Activated naive CD4-positive, alpha-beta T cell treated with anti-CD3 and anti-CD28 coated beads for 36 hours (primary cell): ENCODE measurements at places on chromosomes 11 and 22.

DNA sequence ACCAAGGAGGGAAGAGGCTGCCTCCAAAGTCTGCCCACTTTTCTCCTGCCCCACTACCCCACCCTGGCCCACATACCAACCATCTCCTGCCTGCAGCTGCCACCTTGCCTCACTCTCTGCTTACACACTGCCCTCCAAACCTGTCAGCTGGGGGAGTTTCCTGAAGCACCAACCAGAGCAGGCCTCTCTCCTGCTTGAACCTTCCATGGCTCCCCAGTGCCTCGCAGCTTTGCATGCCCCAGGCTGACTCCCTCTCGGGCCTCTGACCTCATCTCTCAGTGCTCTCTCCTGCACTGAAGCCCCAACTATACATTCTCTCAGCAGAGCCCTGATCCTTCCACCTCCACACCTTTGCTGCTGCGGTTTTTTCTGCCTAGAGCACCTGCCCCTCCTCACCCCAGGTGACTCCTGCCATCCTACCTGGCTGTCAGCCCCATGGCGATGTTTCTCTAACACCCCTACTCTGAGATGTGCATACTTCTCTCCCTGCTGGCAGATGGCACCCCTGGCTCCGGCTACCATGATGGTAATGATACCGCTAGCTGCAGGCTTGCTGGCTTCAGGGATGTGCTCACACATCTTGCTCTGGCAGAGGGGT, 43.5 kb downstream of the MN1 start:
- no peak for DNase-seq
- no peaks in the 10 kb centered on the region for H3K27me3 ChIP-seq
- no peak overlapping the region for H3K4me3 ChIP-seq
- no peaks in the 10 kb centered on the region for H3K36me3 ChIP-seq
- H3K4me1 ChIP-seq, result no peaks in the 10 kb centered on the region

- H3K36me3 ChIP-seq, result no peaks in the 10 kb centered on the region
- H3K27ac ChIP-seq, result no peak overlapping the region
- H3K4me3 ChIP-seq, result no peak overlapping the region
- no peaks in the 10 kb centered on the region for H3K4me1 ChIP-seq
Measured at GRCh38 chr11:121109471-121109870, 8.4 kb downstream of the TECTA start.

- no peak overlapping the region for H3K4me3 ChIP-seq
- DNase-seq, result no peak
- no peak overlapping the region for H3K27ac ChIP-seq
- peaks cover 2% of the 10 kb centered on the region for H3K4me1 ChIP-seq
Measured at GRCh38 chr11:46485856-46486443, 94.4 kb upstream of the CHRM4 start.

DNA sequence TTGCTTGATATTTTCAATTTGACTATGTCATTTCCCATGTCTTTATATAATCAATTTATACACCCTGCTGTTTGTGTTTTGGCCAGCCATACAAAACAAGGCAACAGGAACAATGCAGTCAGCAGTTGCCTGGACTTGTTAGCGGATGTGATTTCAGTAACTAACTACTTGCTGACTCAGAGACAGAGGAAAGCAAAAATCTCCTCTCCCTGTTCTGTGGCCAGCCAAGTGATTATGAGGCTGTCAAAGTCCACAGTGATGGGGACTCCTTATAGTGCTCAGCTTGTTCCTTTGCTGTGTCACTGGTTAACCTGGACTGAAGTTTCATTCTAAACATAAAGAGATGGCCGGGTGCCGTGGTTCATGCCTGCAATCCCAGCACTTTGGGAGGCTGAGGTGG, 32.6 kb upstream of the APLP2 start:
- H3K4me1 ChIP-seq, result no peaks in the 10 kb centered on the region
- peaks cover 3% of the 10 kb centered on the region for H3K27me3 ChIP-seq
- H3K4me3 ChIP-seq, result no peak overlapping the region
- H3K27ac ChIP-seq, result no peak overlapping the region

- H3K4me1 ChIP-seq, result no peaks in the 10 kb centered on the region
- peaks cover 3% of the 10 kb centered on the region for H3K27me3 ChIP-seq
- no peak overlapping the region for H3K4me3 ChIP-seq
- no peak for DNase-seq
Measured at GRCh38 chr11:130523609-130524008, 75.2 kb downstream of the ADAMTS15 start.

- no peak overlapping the region for H3K27ac ChIP-seq
- peaks cover 5% of the 10 kb centered on the region for H3K4me1 ChIP-seq
- H3K27me3 ChIP-seq, result no peaks in the 10 kb centered on the region
- no peak overlapping the region for H3K4me3 ChIP-seq
- DNase-seq, result no peak
- H3K36me3 ChIP-seq, result no peaks in the 10 kb centered on the region
Measured at GRCh38 chr11:75285776-75286360, 45.3 kb downstream of the TPBGL start.

DNA sequence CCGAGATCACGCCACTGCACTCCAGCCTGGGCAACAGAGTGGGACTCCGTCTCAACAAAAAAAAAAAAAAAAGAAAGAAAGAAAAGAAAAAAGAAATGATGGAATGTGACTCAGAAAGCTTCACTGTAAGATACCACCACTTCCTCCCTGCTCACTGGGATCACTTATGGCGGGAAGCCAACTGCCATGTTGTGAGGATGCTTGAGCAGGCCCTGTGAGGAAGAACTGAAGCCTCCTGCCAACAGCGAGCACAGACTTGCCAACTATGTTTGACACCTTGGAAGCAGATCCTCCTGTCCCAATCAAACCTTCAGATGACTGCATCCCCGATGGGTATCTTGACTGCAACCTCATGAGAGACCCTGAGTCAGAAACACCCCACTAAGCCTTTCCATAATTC, 8.3 kb downstream of the SEC14L6 start:
- no peak for DNase-seq
- no peaks in the 10 kb centered on the region for H3K36me3 ChIP-seq
- peaks cover 15% of the 10 kb centered on the region for H3K27me3 ChIP-seq
- H3K4me3 ChIP-seq, result no peak overlapping the region
- H3K27ac ChIP-seq, result no peak overlapping the region

GRCh38 chr11:5620651-5621521, 3.9 kb upstream of the TRIM34 start:
- no peak overlapping the region for H3K4me3 ChIP-seq
- no peaks in the 10 kb centered on the region for H3K36me3 ChIP-seq
- H3K27ac ChIP-seq, result no peak overlapping the region
- H3K4me1 ChIP-seq, result peaks cover 11% of the 10 kb centered on the region
- H3K27me3 ChIP-seq, result no peaks in the 10 kb centered on the region

- no peak overlapping the region for H3K4me3 ChIP-seq
- H3K4me1 ChIP-seq, result peaks cover 27% of the 10 kb centered on the region
- DNase-seq, result no peak
- H3K27ac ChIP-seq, result no peak overlapping the region
- no peaks in the 10 kb centered on the region for H3K27me3 ChIP-seq
Measured at GRCh38 chr11:61961570-61962212, 5.7 kb downstream of the FTH1 start.

DNA sequence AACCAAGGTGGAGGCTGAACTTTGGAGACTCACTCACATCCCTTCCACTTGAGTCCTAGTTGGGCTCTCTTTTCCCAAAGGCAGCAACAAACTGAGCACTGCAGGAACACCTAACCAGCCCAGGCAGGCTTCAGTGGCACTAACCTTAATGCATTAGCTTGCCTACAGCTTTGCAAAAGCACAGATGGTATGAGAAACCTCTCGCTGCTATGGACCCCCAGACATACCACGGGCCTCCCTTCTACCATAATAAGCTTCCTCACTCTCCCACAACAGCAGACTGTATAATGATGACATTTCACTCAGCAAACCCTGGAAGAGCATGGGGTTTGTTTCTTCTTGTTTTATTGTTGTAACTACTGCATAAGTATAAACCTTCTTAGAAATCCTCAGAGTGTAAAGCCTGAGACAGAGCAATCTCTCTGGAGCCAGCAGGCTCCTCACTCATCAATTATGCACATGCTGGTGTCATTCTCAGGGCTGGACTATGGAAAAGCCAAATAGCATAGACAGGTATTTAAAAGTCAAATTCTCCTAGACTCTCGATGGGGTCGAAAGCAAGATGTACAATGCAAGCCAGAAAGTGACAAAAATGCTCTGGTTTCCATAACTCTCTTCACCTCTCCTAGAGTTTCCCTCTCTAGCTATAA, 167.6 kb downstream of the NXPE2 start:
- H3K36me3 ChIP-seq, result no peaks in the 10 kb centered on the region
- H3K27me3 ChIP-seq, result peaks cover 16% of the 10 kb centered on the region
- H3K27ac ChIP-seq, result no peak overlapping the region
- no peak overlapping the region for H3K4me3 ChIP-seq

- H3K27ac ChIP-seq, result peak overlapping the region; percentile 73
- no peaks in the 10 kb centered on the region for H3K27me3 ChIP-seq
- peaks cover 66% of the 10 kb centered on the region for H3K4me1 ChIP-seq
- no peak overlapping the region for H3K4me3 ChIP-seq
Measured at GRCh38 chr11:86040919-86041850, 27.7 kb downstream of the PICALM start.

DNA sequence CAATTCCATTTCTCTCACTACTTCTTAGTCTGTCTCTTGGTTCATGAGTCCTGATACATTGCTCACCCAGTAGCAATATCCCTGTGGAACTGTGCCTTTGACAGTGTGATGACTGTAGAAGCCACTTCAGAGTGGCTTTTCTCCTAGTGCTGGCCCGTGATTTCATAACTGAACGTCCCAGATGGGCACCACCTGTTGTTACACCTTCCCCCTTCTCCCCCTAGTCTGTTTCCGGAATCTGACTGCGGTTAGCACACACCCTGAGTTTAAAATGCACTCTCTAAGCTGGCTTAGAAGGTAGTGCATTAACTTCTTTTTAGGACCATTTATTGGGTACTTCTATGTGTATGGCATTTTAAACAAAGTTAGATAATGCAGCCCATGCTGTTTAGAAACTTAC, 83.0 kb downstream of the ALX4 start:
- no peak overlapping the region for H3K4me3 ChIP-seq
- H3K27ac ChIP-seq, result no peak overlapping the region
- DNase-seq, result peak; percentile 10
- H3K27me3 ChIP-seq, result no peaks in the 10 kb centered on the region

DNA sequence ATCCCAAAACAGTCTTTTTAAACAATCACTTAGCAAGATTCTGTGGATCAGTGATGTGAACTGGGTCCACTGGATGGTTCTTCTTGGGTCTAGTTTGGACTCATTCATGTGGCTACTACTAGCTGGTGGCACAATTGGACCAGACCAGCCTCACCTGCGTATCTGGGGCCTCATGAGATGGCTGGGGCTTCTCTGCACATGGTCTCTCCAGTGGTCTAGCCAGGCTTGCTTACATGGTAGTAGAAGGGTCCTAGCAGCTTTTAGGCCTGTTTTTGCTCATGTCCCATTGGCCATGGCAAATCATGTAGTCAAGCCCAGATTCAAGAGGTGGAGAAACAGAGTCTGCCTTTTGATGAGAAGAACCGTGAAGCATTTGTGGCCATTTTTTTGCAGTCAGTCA, 94.0 kb downstream of the RRAS2 start:
- no peak overlapping the region for H3K4me3 ChIP-seq
- no peaks in the 10 kb centered on the region for H3K27me3 ChIP-seq
- H3K27ac ChIP-seq, result no peak overlapping the region
- DNase-seq, result no peak

DNA sequence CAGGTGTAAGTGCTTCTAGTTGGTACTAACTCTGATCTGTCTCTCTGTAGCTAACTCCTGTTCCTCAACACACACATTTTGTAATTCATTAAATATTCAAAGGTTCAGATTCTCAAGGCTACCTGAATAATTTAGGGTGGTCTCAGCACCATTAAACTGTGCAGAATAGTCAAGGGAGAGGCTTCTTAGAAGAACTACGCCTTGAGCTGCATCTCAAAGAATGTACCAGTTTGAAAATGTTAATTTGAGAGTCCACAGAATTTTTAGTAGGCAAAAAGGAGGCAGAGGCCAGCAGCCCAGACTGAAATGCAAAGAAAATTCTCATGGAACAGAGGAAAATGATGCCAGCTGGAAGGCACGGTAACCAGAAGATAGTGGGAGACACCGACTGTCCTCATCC, 72.2 kb downstream of the GAB2 start:
- no peak overlapping the region for H3K4me3 ChIP-seq
- no peak for DNase-seq
- no peaks in the 10 kb centered on the region for H3K36me3 ChIP-seq
- peaks cover 5% of the 10 kb centered on the region for H3K27me3 ChIP-seq
- H3K4me1 ChIP-seq, result peaks cover 5% of the 10 kb centered on the region

- H3K27ac ChIP-seq, result no peak overlapping the region
- H3K27me3 ChIP-seq, result no peaks in the 10 kb centered on the region
- H3K4me1 ChIP-seq, result no peaks in the 10 kb centered on the region
- H3K4me3 ChIP-seq, result no peak overlapping the region
- peaks cover 9% of the 10 kb centered on the region for H3K36me3 ChIP-seq
Measured at GRCh38 chr11:490186-490929, 16.7 kb downstream of the RNH1 start.

DNA sequence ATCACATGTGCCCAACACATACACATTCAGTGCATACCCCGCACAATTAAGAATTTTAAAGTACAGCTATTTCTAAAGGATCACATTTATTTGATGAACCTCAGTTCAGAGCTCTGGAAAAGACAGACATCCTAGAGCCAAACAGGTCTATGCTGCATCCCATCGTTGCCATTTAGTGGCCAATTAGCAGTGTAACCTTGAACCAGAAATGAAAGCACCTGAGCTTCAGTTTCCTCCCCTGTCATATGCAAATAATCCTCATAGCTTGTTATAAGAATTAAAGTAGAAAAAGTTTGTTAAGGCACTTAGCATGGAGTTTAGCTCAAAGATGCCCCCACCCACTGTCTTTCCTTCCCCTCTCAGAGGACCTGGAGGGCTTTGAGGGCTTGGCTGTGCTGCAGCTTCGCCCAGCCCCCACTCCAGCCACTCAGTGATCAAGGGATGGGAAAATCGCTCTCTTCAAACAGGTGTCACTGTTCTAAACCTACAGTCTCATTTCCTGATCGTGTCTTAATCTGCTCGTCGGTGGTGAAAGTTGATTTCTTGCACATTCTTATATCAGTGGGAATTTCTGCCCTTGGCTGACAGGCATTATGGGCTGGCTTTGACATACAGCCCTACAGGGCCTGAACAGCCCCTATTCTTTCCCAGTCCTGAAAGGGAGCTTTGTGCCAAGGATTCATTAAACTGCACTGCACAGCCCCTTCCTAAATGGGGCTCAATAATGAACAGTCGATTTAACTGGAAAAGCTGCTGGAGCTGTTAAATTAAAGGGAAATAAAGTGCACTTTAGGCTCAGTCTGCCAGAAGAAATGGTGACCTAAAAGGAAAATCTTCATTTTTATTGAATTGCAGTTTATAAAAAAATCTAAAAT, 23.3 kb upstream of the FAM181B start:
- peak; percentile 21 for DNase-seq
- no peak overlapping the region for H3K27ac ChIP-seq
- peaks cover 26% of the 10 kb centered on the region for H3K4me1 ChIP-seq
- H3K27me3 ChIP-seq, result no peaks in the 10 kb centered on the region
- peak overlapping the region; percentile 19 for H3K4me3 ChIP-seq

GRCh38 chr11:8688414-8689362, 6.1 kb downstream of the RPL27A start:
- peak overlapping the region; percentile 97 for H3K4me3 ChIP-seq
- peaks cover 53% of the 10 kb centered on the region for H3K4me1 ChIP-seq
- DNase-seq, result peak; percentile 90
- peak overlapping the region; percentile 96 for H3K27ac ChIP-seq
- no peaks in the 10 kb centered on the region for H3K27me3 ChIP-seq
- H3K36me3 ChIP-seq, result peaks cover 53% of the 10 kb centered on the region
